ENCODE measurements at places on chromosomes 4 and X.
A peak's percentile ranks its signal among the peaks of the same experiment; 100 is the strongest.

GRCh38 chr4:8185295-8185694 lies 13.8 kb upstream of the SH3TC1 start:
- DNase-seq, result peak; percentile 93

DNA sequence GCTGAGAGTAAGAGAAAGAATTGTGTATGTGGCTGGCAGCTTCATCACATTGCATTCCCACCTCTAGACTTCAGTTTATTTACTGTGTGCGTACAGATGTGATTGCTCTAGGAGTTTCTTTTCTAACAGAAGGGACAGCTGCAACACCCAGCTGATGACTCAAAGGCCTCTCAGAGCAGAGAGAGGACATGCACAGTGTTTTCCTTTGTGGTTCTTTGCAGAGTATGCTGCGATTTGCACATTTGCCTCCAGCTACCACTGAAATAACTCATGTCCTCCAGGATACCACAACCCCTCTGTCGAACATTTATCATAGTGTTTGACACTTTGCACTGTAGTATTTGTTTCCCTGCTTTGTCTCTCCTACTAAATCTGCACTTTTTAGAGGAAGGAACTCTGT lies 294.1 kb downstream of the STIM2 start:
- DNase-seq, result no peak

- peak; percentile 11 for DNase-seq
Observed at GRCh38 chr4:126799416-126799815, 833.3 kb upstream of the INTU start.

DNA sequence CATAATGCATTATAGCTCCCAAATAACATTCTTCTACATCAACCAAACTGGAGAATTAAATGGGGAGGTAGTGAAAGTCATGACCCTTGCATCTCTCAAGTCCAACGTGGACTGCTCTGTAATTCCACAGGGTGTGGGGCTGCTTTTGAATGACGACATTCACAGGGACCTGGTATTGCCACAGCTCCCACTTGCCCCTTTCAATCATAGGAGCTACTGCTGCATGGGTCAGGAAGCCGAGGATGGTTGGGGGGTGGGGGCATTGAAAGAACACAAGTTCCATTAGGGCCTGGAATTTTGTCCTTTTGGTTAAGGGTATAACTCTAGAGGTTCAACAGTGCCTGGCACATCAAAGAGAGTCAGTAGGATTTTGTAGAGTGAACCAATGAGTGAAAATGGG lies 7.4 kb upstream of the CT55 start:
- no peak for DNase-seq

Measured in fibroblast of gingiva (primary cell).